Effector memory CD4-positive, alpha-beta T cell (primary cell): ENCODE measurements at places on chromosomes 5 and 9.

DNA sequence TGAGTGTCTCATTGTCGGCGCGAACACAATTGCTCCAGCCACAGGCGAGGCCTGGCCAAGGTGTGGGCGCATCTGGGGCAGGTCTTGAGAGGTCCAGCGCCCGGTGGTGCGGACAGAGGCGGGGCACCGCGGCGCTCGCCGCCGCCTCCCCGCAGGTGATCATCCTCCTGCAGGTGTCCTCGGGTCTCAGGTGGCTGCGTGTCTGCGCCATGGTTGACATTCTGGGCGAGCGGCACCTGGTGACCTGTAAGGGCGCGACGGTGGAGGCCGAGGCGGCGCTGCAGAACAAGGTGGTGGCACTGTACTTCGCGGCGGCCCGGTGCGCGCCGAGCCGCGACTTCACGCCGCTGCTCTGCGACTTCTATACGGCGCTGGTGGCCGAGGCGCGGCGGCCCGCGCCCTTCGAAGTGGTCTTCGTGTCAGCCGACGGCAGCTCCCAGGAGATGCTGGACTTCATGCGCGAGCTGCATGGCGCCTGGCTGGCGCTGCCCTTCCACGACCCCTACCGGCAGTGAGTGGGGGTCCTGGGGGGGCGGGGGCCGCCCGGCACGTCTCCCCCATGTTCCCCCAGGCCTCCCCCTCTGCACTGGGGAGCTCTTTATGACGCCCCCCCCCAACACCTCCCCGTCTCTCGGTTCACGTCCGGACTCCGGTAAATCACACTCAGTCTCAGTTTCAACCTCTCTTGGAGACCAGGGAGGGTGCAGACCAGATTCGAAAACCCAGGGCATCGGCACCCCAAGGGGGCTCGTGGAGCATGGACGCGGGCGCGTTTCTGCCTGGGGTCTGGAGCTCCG is 446 bp downstream of the NXNL2 start:
- no peak for DNase-seq

GRCh38 chr5:93403141-93403928 is 177.7 kb downstream of the NR2F1-AS1 start:
- no peak for DNase-seq

- DNase-seq: no peak
These were observed 95.8 kb downstream of the ANKRD18B start for GRCh38 chr9:33619666-33620404.

- no peak for DNase-seq
These were observed 76.9 kb downstream of the PIP5K1B start for GRCh38 chr9:68781928-68782327.

DNA sequence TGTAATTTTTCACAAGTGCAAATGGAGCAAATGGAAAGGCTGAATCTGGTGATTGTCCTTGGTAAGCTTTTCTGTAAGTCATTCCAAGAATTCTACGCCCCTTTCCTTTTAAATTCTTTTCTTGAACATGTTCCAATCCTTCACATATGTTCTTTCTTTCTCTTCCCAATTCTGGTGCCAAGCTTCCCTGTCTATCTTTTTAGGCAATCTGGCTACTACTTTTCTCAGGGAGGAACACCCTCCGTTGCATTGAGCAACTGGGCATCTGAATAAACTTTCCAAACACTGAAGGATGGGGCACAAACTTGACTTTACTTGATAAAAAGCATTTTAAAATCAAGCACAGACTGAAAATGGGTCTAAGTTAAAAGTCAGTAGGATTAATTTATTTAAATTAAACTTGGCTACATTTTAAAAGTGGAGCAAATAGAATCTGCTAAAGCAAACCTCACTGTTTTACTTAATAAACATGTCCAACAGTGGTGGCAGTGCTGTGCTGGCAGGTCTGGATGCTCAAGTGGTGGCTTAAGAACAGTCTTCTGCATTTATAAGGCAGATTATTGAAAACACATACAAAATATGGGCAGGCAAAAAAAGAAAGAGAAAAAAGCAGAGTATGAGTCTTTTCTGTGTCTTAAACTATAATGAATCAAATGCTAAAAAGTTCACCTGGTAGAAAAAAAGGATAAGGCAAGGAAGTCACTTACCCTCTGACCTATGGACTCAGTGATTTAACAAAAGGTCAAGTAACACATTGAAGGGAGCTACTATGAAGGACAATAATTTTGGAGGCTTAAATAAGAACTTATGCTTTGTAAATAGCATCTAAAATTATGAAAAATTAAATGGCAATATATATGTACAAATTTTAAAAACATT is 5.4 kb downstream of the ELL2 start:
- no peak for DNase-seq

DNA sequence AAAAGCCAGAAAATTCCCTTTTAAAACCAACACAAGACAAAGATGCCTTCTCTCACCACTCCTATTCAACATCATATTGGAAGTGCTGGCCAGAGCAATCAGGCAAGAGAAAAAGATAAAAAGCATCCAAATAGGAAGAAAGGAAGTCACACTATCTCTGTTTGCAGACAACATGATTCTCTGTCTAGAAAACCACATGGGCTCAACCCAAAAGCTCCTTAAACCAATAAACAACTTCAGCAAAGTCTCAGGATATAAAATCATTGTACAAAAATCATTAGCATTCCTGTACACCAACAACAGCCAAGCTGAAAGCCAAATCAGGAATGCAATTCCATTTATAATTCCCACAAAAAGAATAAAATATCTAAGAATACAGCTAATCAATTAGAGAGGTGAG is 112.0 kb downstream of the ADAMTSL1 start:
- DNase-seq: no peak

DNA sequence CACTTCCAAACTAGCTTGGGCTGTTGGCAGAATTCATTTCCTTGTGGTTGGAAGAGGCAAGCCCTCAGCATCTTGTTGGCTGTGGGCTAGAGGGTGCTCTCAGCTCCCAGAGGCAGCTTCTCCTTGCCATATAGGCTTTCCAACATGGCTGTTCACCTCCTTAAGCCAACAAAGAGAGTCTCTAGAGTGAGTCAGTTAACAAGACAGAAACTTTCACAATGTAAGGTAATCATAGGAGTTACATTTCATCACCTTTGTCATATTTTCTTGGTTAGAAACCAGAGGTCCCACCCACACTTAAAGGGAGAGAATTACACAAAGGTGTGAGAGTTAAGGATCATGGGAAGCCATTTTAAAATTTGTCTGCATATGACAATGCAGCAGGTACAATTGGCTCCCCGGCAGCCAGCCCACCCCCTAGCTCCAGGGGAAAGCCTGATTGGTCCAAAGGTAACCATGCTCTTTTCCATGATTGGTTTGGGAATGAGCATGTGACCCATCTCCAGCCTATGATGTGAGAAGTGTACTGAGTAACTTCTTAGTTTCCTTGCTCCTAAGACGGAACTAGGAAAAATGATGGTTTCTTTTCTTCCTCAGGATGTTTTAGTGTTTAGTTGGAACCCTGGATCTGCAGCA is 109.8 kb upstream of the MSX2 start:
- DNase-seq: no peak
